GM12878 (cell line): ENCODE measurements at places on chromosomes 16 and 17. TPM values are rescaled to one million over a fixed set of nuclear protein-coding genes. Genes with fewer than 3 reads are reported as not detected.

DNA sequence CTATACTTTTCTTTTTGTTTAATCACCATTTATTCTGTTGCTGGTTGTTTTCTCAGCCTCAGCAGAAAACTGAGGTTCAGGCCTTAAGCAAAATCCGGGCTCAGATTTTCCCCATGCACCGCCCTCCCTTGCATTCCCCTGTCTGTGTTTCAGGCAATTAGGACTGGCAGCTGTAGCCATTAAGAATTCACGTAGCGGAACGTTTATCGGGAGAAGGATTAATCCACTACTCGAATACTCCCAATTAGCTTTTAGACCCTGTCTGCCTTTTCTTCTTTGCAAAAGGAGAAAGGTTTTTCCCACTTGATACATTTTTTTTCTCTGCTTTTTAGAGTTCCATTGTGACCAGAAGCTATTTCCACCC lies 173.1 kb downstream of the RPTOR start:
- H3K27ac ChIP-seq: no peak overlapping the region
- DNase-seq: no peak
- no peaks in the 10 kb centered on the region for H3K36me3 ChIP-seq
- H3K4me1 ChIP-seq: no peaks in the 10 kb centered on the region

GRCh38 chr17:73104450-73104849 lies 12.0 kb upstream of the SLC39A11 start:
- H3K4me3 ChIP-seq: no peak overlapping the region
- H3K27ac ChIP-seq: no peak overlapping the region
- no peaks in the 10 kb centered on the region for H3K27me3 ChIP-seq
- DNase-seq: no peak
- H3K4me1 ChIP-seq: no peaks in the 10 kb centered on the region

DNA sequence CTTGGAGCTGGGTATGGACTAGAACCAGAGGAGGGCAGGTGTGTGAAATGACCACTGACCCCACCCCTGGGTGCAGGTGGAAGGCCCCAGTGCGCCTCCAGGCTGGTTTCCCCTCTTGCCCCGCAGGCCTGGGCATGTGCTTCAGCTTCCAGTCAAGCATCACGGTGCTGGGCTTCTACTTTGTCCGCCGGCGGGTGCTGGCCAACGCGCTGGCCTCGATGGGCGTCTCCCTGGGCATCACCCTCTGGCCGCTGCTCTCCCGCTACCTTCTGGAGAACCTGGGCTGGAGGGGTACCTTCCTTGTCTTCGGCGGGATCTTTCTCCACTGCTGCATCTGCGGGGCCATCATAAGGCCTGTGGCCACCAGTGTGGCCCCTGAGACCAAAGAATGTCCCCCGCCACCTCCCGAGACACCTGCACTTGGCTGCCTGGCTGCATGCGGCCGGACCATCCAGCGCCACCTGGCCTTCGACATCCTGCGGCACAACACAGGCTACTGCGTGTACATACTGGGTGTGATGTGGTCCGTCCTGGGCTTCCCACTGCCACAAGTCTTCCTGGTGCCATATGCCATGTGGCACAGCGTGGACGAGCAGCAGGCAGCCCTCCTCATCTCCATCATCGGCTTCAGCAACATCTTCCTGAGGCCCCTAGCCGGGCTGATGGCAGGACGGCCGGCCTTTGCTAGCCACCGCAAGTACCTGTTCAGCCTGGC lies 9.7 kb upstream of the ARMC7 start:
- H3K27ac ChIP-seq: no peak overlapping the region
- H3K36me3 ChIP-seq: no peaks in the 10 kb centered on the region
- DNase-seq: no peak

GRCh38 chr16:77470851-77471250 lies 36.0 kb upstream of the ADAMTS18 start:
- no peak overlapping the region for H3K4me3 ChIP-seq
- no peaks in the 10 kb centered on the region for H3K36me3 ChIP-seq
- no peaks in the 10 kb centered on the region for H3K4me1 ChIP-seq
- H3K27ac ChIP-seq: no peak overlapping the region
- DNase-seq: no peak

DNA sequence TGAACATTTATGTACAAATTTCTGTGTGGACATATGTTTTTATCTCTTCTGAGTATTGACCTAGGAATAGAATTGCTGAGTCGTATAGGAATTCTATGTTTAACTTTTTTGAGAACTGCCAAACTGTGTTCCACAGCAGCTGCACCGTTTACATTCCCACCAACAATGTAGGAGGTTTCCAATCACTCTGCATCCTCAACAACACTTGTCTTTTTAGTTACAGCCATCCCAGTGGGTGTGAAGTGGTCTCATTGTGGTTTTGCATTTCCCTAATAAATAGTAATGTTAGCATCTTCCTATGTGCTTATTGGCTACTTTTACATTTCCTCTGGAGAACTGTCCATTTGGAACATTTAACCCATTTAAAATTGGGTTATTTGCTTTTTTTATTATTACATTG lies 36.6 kb upstream of the NACA2 start:
- H3K4me3 ChIP-seq: no peak overlapping the region
- H3K27me3 ChIP-seq: no peaks in the 10 kb centered on the region; the same call in 1 of the 2 replicates
- H3K36me3 ChIP-seq: no peaks in the 10 kb centered on the region
- no peak overlapping the region for H3K27ac ChIP-seq
- DNase-seq: no peak
- H3K4me1 ChIP-seq: no peaks in the 10 kb centered on the region

- no peaks in the 10 kb centered on the region for H3K36me3 ChIP-seq
- DNase-seq: no peak
- H3K27me3 ChIP-seq: no peaks in the 10 kb centered on the region
- H3K4me1 ChIP-seq: no peaks in the 10 kb centered on the region
- H3K27ac ChIP-seq: no peak overlapping the region
- H3K4me3 ChIP-seq: no peak overlapping the region
Observed at GRCh38 chr16:50372611-50373344, 4.0 kb upstream of the BRD7 start.

DNA sequence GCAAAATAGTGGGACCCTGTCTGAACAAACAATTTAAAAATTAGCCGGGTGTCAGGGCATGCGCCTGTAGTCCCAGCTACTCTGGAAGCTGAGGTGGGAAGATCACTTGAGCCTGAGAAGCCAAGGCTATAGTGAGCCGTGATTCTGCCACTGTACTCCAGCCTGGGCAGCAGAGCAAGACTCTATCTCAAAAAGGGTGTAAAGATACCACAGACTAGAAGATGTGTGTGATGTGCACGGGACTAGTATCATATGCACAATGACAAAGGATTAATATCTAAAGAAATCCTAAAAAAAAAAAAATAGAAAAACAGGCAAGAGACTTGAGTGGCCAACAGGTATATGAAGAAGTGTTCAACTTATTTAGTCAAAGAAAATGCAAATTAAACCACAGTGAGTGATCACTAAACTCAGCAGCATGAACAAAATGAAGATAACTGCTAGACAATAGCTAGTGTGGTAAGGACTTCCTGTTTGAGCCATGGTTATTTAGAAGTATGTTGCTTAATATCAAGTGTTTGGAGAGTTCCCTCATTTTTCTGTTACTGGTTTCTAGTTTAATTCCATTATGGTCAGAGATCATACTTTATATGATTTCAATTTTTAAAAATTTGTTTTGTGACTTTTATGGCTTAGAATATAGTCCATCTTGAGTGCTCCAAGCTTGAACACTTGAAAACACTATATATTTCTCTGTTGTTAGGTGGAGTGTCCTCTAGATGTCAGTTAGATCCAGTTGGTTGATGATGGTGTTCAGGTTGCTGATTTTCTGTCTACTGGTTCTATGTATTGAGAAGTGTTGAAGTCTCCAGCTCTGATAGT lies 14.7 kb upstream of the SLX4 start:
- peak overlapping the region; percentile 82 for H3K27ac ChIP-seq
- H3K36me3 ChIP-seq: no peaks in the 10 kb centered on the region
- H3K4me3 ChIP-seq: peak overlapping the region; percentile 16; the same call in 1 of the 2 replicates
- no peak for DNase-seq
- H3K4me1 ChIP-seq: peaks cover 41% of the 10 kb centered on the region

- no peaks in the 10 kb centered on the region; the same call in 1 of the 2 replicates for H3K4me1 ChIP-seq
- no peak for DNase-seq
- H3K27ac ChIP-seq: no peak overlapping the region
- no peaks in the 10 kb centered on the region for H3K27me3 ChIP-seq
Observed at GRCh38 chr17:58968426-58969061, 138.1 kb downstream of the TRIM37 start.

DNA sequence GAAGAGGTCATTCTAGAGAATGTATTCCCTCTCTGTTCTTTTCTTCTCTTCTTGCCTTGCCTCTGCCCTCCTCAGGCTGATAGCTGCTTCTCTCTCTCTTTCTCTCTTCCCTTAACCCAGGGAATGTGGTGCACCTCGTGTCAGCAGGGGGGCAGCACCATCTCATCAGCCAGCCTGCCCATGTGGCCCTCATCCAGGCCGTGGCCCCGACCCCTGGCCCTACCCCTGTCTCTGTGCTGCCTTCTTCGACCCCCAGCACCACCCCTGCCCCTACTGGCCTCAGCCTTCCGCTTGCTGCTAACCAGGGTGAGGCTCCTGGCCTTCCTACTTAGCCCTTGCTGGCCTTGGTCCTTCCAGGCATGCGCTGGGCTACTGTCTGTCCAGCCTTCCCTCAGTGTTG lies 23.5 kb downstream of the SRCAP start:
- DNase-seq: no peak
- no peaks in the 10 kb centered on the region for H3K27me3 ChIP-seq
- no peak overlapping the region for H3K27ac ChIP-seq
- peaks cover 42% of the 10 kb centered on the region for H3K36me3 ChIP-seq
- H3K4me1 ChIP-seq: no peaks in the 10 kb centered on the region

GRCh38 chr16:49499869-49500610 lies 126.4 kb downstream of the C16orf78 start:
- no peaks in the 10 kb centered on the region for H3K27me3 ChIP-seq
- H3K4me3 ChIP-seq: no peak overlapping the region
- H3K27ac ChIP-seq: no peak overlapping the region
- H3K36me3 ChIP-seq: no peaks in the 10 kb centered on the region
- no peak for DNase-seq

GRCh38 chr17:15910791-15911190 lies 34.1 kb upstream of the ADORA2B start:
- no peaks in the 10 kb centered on the region for H3K36me3 ChIP-seq
- H3K4me1 ChIP-seq: no peaks in the 10 kb centered on the region
- no peak overlapping the region for H3K4me3 ChIP-seq
- H3K27ac ChIP-seq: no peak overlapping the region

DNA sequence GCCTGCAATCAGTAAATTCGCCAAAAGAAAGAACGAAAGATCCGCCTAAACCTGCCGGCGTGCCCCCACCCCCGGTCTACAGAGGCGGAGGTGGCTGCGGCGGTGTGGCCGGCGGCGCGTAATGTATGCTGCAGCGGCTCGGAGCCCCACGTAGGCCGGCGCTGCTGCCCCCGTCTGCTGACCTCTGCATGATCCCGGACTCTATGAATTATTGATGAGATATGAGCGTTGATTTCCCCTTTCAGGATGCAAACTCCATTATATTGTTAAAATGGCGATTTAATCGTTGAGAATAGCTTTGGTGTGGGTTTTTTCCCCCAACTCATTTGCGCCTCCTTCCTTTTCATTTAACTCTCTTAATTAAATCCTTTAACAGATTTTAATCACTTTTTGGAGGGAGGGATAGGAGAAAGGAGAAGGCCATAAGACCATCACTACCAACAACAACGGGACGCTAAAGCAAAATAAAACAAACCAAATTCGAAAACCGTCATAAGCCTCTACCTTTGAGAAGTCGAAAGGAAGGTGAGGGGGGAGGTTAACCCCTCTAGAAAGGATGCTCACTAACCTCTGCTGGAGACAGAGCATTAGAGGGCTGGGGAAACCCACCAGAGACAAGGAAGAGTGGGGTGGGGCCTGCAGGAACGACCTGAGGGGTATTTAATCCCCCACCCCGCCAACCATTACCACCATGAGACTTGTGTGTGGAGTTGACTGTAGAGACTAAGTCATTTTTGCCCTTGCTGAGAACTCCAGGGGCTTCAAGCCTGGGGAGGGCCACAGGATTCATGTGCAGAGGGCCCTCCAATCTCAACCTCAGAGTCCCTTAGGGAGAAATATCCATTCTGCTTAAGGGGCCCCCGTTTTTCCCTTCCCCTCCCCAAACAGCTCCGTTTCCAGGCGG lies 3.4 kb downstream of the HOXB3 start:
- H3K4me1 ChIP-seq: peaks cover 3% of the 10 kb centered on the region
- H3K27ac ChIP-seq: no peak overlapping the region
- peak overlapping the region; percentile 64 for H3K4me3 ChIP-seq
- no peaks in the 10 kb centered on the region for H3K27me3 ChIP-seq
- no peaks in the 10 kb centered on the region for H3K36me3 ChIP-seq

GRCh38 chr17:40615068-40615840 lies 32.4 kb downstream of the SMARCE1 start:
- no peaks in the 10 kb centered on the region for H3K36me3 ChIP-seq
- H3K4me3 ChIP-seq: peak overlapping the region; percentile 35; the same call in 1 of the 2 replicates
- H3K27me3 ChIP-seq: no peaks in the 10 kb centered on the region
- DNase-seq: peak; percentile 93

GRCh38 chr17:7380855-7381683 lies at the start of gene TNK1:
TNK1 (plus strand) TSS chr17:7381089; CDS start chr17:7382927, 1,838 bp downstream.
- peaks cover 8% of the 10 kb centered on the region; the same call in 1 of the 2 replicates for H3K4me1 ChIP-seq
- H3K36me3 ChIP-seq: no peaks in the 10 kb centered on the region
- DNase-seq: no peak
- peaks cover 4% of the 10 kb centered on the region; the same call in 1 of the 2 replicates for H3K27me3 ChIP-seq
- H3K27ac ChIP-seq: no peak within 1 kb of the TSS
- H3K4me3 ChIP-seq: no peak within 1 kb of the TSS

DNA sequence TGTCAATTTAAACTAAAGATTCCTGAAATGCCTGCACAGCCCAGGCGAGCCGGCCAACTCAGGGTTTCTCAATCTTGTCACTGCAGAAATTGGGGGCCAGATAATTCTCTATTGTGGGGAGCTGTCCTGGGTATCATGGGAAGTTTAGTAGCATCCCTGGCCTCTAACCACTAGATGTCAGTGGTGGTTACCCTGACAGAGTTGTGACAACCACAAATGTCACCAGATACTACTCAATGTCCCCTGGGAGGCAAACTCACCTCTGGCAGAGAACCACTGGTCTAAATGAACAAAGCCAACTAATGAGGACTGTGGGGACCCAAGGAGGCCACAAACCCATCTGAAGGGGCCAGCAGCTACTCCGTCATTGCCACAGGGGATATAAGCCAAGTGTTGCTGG lies 90.9 kb downstream of the MYH11 start:
- peak; percentile 74 for DNase-seq
- H3K27me3 ChIP-seq: no peaks in the 10 kb centered on the region
- no peak overlapping the region for H3K4me3 ChIP-seq
- H3K4me1 ChIP-seq: no peaks in the 10 kb centered on the region; the same call in 1 of the 2 replicates
- no peaks in the 10 kb centered on the region for H3K36me3 ChIP-seq

GRCh38 chr16:27129401-27129800 lies 62.7 kb downstream of the C16orf82 start:
- no peaks in the 10 kb centered on the region for H3K4me1 ChIP-seq
- H3K4me3 ChIP-seq: no peak overlapping the region
- H3K27me3 ChIP-seq: no peaks in the 10 kb centered on the region
- no peak overlapping the region for H3K27ac ChIP-seq
- H3K36me3 ChIP-seq: no peaks in the 10 kb centered on the region

- no peaks in the 10 kb centered on the region for H3K27me3 ChIP-seq
- no peak overlapping the region for H3K4me3 ChIP-seq
- H3K27ac ChIP-seq: no peak overlapping the region
Observed at GRCh38 chr16:57514791-57515600, 21.4 kb downstream of the CCDC102A start.

The ALOX12B gene
- total RNA-seq: 0.32 TPM in 1 of 2 replicates, not detected in the other

The MYO15A gene
- total RNA-seq: 0.13 and 0.56 TPM in 2 replicates

The CMTM4 gene
- 0.21 and 0.53 TPM in 2 replicates for total RNA-seq

The SDR42E2 gene
- not detected in 2 replicates for total RNA-seq

The TBC1D3I gene
- total RNA-seq: 0.41 TPM in 1 of 2 replicates, not detected in the other

The MMP25 gene
- 0.31 and 0.35 TPM in 2 replicates for total RNA-seq

The OTOP2 gene
- total RNA-seq: not detected in 2 replicates

The CES1 gene
- 0.66 and 0.69 TPM in 2 replicates for total RNA-seq

The HSF5 gene
- total RNA-seq: 0.13 and 0.18 TPM in 2 replicates

The CD300LB gene
- 0.08 and 0.23 TPM in 2 replicates for total RNA-seq

The ITGAL gene
- 170 TPM in 2 replicates for total RNA-seq

The SALL1 gene
- total RNA-seq: 0.08 TPM in 1 of 2 replicates, not detected in the other

The PHOSPHO1 gene
- total RNA-seq: 0.21 and 0.26 TPM in 2 replicates
